ENCODE measurements at places on chromosomes 2 and 18.

- DNase-seq, result no peak
Observed at GRCh38 chr2:120254178-120254577, 1.5 kb downstream of the RALB start.

DNA sequence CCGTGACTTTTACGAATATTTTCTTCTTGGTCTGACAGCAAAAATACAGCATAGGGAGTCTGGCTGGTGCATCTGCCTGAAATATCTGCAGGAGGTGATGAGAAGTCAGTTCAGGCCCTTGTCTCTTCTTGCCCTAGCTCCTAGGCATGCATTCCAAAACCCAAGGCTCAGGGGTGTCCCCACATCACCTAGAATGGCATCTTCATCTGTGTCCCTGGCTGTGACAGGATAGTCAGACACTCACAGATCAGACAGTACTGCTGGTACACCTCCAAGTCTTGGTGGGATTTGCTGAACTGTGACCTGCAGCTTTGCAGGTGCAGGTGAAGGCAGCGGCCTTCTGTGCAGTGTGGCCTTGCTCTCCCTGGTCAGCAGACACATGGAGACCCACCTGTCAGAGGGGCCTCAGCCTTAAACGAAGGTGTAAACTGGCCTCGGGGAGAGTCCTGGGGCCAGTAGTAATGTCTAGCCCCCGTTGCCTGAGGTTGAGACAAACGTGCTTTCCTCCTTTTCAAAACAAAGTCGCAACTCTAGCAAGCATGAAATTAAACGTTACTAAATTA is 42.8 kb downstream of the MBP start:
- DNase-seq, result no peak

GRCh38 chr2:70479816-70480215 is 73.8 kb downstream of the TGFA start:
- no peak for DNase-seq

DNA sequence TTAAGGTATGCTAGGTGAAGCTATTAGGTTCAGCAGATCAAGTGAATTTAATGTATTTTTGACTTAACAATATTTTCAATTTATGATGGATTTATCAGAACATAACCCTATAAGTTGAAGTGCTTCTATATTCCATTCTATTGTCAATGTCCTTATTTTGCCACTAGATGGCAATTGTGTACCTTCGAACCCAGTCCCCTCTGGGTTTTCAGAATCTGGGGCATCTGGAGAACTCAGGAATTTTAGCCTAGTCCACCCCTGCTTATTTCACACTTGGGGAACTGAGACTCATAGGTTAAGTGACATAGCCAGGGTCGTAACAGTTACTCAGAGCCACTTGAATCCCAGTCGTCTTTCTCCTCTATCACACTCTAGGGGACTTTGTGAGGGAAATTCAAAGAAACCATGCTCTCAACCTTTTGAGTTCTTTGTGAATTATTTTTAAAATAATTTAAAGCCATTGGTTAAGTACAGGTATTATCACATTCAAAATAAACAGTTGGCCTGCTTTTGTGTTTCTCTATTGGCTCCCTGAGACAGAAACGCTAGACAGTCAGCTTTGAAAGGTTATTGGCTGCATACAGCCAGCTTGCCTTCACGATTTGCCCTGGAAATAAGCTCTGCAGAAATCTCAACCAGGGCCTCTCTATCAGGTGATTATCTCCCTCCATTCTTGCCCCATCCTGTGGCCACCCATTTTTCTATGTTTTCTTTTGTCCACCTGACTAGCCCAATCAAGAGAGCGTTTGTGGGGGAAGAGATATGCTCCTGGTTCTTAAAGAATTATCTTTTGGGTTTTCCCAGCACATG is 145.0 kb downstream of the TTC27 start:
- DNase-seq, result peak; percentile 24

DNA sequence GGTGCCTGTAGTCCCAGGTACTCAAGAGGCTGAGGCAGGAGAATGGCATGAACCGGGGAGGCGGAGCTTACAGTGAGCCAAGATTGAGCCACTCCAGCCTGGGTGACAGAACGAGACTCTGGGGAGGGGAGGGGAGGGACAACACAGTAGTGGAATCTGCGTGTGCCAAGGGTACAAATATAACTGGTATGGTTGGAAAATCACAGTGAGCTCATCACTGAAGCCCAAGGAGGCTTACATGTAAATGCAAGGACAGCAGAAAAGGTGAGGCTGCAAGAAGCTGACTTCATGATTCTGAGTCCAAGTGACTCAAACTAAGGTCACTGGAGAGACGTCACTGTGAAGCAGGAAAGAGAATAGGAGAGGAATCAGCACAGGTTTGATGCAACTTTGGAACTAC is 9.2 kb downstream of the SEPTIN10 start:
- no peak for DNase-seq

GRCh38 chr2:239700686-239701345 is 300.0 kb upstream of the HDAC4 start:
- DNase-seq, result no peak

GRCh38 chr18:68504441-68505177 is 210.3 kb downstream of the TMX3 start:
- no peak for DNase-seq

GRCh38 chr18:29644276-29644675 is 1398.3 kb downstream of the DSC3 start:
- no peak for DNase-seq

DNA sequence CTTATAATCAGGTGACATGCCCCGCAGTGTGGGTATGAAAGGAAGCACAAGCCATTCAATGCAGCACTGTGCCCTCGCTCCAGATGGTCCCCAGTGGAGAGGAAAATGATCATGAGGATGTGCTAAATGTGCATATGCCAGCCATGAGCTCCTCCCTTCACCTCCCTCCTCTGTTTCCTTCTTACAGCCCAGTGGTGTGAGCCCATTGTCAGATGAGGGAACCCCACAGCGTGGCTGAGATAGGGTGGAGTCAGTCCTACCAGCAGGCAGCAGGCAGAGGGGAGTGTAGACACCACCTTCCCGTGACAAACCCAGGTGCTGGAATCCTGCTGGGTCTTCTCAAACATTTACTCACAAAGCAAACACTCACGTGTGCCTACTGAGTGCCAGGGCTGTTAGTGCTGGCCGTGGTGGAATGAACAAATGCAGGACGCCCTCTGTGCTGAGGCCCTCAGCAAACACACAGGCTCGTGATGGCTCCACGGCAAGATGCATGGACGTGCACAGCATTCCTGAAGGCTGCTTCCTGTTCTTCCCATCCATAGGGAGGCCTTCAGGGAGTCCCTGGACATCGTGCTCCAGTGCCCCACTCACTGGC is 181.7 kb upstream of the TPO start:
- DNase-seq, result no peak

DNA sequence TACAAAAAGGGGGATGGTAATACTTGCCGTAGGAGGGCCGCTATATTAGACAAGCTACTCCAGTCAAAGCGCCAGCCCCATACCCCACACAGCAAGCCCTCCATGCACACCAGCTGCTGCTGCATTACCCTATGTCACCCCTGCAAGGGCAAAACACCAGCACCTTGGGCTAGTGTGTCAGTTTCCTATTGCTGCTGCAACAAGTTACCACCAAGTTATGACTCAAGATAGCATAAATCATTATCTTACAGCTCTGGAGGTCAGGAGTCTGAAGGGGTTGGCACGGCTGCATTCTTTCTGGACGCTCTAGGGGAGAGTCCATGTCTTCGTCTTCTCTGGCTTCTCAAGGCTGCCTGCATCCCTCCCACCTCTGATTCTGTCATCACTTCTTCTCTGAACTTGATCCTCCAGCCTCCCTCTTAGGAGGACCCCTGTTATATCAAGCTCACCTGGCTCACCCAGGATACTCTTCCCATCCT is 88.6 kb upstream of the ACAA2 start:
- no peak for DNase-seq

DNA sequence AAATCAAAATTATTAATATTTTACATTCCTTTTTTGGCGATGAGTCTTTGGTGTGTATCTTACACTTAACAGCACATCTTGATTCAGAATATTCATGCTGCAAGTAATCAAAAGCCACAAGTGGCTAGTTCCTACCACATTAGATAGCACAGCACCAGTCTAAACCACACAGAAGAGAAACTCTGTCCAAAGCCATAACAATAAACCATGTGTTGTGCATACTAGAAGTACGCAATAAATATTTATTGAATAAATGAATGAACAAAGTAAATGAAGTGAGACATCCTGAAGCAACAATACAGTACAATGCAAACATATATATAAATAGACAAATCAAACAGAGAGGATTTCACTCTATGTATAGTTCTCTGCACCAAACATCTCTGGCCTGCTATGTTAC is 287.3 kb downstream of the EXOC6B start:
- no peak for DNase-seq
